Activated naive CD4-positive, alpha-beta T cell treated with Interleukin-2 at 50 U/mL for 16 hours (primary cell): ENCODE measurements at places on chromosomes 3 and 15.

- no peak for DNase-seq
These were observed 206.1 kb downstream of the SV2B start for GRCh38 chr15:91306144-91306543.

GRCh38 chr3:97823046-97824004 is 1.5 kb downstream of the CRYBG3 start:
- DNase-seq, result no peak

DNA sequence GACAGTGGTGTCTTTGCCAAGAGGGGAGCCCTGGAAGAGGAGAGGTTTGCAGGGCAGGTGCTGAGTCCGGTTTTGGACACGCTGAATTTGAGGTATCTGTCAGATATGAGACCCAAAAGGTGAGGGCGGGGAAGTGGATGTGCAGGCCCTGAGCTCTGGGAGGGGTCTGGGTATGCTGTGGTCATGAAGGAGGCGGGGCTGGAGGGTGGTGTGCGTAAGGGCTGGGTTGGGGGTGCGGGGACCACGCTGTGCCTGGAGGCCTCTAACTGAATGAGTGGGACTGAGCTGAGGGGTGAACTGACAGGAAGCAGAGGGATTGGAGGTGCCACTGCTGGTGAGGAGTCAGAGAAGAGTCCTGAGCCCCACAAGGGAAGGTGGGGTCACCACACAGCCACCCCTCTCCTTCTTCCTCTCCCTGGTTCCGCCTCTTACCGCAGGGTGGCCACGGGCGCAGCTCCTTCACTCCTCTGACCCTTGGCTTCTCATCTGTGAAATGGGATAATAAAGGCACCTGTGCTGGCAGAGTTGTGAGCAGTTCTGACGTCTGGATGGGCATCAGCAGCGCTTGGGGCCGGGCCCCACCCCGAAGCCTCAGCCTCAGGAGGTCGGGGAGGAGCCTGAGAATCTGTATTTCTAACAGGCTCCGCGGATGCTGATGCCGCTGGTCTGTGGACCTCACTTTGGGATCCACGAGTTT is 28.8 kb downstream of the PSTPIP1 start:
- DNase-seq, result no peak

DNA sequence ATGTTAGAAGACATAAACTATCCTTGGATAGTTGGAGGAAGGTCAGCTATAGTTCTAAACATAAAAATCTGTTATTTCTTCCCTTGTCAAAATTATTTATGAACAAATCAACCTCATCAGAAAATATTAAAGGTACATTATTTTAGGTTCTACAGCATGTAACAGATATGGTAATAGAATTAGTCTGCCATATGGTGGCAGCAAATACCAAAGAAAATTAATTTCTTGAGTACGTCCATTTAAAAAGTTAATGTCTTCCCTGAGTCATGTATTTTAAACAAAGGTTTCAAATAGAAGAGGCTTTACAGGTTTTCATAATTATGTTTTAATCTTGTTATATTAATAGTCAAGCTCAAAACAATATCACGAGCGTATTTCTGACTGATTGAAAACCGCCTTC is 17.9 kb upstream of the ANKRD28 start:
- DNase-seq, result no peak
